ENCODE measurements at places on chromosomes 1 and 21.

- DNase-seq: peak; percentile 73
These were observed 284.5 kb upstream of the USP25 start for GRCh38 chr21:15445327-15445726.

- no peak for DNase-seq
These were observed 255.3 kb upstream of the CAMK1G start for GRCh38 chr1:209328196-209328595.

- peak; percentile 92 for DNase-seq
These were observed 88.7 kb upstream of the IFFO2 start for GRCh38 chr1:19044975-19045831.

DNA sequence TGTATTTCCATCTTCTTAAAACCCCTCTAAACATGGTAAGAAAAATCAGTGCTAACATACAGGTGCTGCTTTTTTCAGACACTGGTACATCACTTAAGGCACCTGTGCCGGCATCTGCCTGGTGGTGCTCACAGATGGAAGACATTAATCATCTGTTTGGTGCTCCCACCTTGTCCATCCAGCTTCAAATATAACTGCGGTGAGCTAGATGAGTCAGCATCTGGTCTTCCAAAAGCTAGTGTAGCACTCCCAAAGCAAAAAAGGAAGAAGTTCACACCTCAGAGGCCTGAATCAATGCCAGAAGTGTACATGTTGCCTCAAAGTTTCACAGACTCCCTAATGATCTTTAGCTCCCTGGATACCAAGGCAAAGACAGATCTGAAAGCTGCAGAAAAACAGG, 44.4 kb downstream of the TM2D1 start:
- DNase-seq: peak; percentile 11

DNA sequence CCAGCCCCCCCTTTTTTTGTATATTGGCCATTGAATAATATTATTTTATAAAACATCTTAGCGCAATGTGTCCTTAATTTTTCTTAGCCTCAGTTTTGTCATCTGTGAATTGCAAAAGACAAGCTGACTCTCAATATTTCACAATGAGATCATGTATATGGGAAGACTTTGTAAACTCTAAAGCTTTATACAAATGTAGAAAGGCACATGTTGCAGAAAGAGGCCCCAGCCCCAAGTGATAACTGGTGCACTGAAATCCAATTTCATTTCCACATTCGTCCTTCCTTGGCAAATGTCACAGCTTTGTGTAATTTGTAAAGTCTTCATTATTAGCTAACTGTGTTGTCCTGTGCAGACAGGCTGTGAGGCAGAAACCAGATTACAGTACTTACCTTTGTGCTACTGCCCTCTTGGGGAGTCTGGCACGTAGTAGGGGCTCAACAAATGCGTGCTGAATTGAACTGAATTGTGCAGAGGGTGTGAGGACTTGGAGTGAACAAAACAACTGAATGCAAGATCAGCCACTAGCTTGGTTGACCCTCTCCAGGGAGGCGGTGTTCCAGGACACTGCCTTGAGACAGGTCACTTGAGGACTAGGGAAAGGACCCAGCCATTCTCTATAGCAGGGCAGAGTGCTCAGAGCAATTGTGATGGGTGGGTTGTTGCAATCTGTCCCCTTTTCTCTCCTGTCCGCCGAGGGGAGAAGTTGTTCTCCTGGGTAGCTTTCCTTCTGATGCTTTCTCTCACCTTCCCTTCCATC, 74.6 kb downstream of the LMO4 start:
- no peak for DNase-seq

DNA sequence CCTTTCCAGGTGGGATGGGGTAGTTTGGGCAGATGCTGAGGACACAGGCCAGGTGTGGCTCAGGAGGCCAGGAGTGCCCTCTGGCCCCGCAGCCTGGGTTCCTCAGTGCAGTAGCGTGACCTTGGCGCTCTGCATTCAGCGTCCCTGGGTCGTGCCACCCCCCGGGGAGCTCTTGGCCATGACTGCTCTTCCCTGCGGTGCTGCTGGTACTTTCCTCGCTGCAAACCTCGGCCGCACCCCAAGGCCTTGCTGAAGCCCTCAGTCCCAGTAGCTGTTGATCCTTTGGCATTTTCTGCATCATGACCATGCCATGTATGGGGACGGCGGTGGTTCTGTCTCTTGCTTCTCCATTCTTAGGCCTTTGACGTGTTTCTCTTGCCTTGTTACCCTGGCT, 13.8 kb downstream of the SLX9 start:
- DNase-seq: no peak

- DNase-seq: no peak
These were observed 117.4 kb downstream of the CRYAA start for GRCh38 chr21:43286196-43286595.

DNA sequence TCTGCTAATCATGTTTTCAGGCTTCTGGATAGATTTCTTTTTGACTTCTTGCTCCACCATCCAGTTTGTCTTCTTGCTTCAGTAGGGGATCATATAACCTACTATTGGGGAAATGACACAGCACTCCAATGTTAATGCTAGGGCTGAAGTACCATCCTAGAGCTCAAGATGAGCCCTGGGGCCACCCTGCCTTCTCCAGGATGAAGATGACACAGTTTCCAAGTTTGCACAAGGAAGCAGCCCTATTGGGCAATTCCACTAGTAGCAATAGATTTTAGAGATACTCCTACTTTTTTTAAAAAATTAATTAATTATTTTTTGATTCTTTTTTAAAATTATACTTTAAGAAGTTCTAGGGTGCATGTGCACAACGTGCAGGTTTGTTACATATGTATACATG, 11.3 kb upstream of the KLF18 start:
- no peak for DNase-seq

- DNase-seq: peak; percentile 91
These were observed 2.3 kb downstream of the ZBTB37 start for GRCh38 chr1:173870252-173871075.

GRCh38 chr1:59685101-59685500, 129.6 kb upstream of the HOOK1 start:
- DNase-seq: no peak

- DNase-seq: peak; percentile 94
These were observed at the start of gene HAPLN2 for GRCh38 chr1:156618853-156619581. Gene HAPLN2 (plus strand): TSS chr1:156619415. CDS start chr1:156623491, 4,076 bp downstream.

GRCh38 chr21:34867785-34868184, 181.3 kb downstream of the RUNX1 start:
- DNase-seq: no peak

GRCh38 chr1:197916500-197916983, 630 bp upstream of the LHX9 start:
- DNase-seq: no peak
